ENCODE measurements at places on chromosomes 2 and 18.

DNA sequence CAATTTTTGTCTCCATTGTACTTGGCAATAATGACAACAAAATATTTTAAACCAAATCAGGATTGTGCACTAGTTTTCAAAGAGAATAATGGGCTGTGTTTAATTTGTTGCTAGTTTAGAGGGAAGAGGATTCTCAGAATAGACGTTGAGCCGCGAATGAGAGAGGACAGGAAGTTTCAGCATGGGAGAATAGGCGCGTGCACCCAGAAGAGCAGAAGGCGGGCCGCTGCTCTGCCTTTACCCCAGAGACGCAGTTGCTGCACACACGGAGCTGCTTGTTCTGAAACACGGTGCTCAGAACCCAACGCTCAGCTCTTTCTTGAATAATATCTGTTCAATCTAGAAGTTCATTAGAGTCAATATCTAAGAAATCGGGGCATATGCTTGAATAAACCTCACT lies 223.4 kb downstream of the MYT1L start:
- DNase-seq: no peak

- no peak for DNase-seq
Observed at GRCh38 chr2:38892819-38893218, 3.1 kb downstream of the ARHGEF33 start.

- no peak for DNase-seq
Observed at GRCh38 chr18:57629422-57629821, 7.8 kb upstream of the NARS1 start.

- DNase-seq: no peak
Observed at GRCh38 chr2:128286905-128287779, 31.5 kb downstream of the HS6ST1 start.

DNA sequence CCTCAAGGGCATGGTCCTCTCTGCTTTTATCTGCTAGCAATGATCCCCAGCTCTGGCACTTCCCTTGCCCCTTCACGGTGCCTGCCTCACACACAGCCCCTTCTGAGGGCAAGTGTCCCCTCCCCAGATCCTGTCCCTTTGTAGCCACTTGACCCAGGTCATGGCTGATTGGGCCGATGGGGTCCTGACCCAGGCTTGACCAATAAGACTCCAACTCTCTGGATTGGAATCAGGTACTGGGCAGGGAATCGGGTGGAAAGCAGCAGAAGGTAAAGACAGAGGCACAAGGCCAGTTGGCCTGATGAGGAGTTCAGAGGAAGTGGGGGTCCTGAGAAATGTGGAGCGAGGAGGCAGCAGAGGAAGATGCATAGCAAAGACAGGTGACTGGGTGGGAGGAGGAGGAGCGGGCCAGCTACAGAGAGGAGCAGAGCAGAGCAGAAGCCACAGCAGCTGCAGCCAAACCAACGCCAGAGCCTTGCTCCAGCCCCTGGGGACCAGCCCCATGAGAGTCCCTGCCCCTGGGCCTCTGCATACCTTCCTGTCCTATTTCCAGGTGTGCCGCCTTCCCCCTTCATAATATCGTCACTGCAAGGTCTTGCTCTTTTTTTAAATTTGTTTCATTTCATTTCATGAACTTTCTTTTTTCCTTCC lies 39.1 kb downstream of the CAPN13 start:
- DNase-seq: no peak

- no peak for DNase-seq
Observed at GRCh38 chr18:36633961-36634412, 194.8 kb downstream of the TPGS2 start.

- no peak for DNase-seq
Observed at GRCh38 chr2:72886505-72887031, 640 bp upstream of the SPR start.

DNA sequence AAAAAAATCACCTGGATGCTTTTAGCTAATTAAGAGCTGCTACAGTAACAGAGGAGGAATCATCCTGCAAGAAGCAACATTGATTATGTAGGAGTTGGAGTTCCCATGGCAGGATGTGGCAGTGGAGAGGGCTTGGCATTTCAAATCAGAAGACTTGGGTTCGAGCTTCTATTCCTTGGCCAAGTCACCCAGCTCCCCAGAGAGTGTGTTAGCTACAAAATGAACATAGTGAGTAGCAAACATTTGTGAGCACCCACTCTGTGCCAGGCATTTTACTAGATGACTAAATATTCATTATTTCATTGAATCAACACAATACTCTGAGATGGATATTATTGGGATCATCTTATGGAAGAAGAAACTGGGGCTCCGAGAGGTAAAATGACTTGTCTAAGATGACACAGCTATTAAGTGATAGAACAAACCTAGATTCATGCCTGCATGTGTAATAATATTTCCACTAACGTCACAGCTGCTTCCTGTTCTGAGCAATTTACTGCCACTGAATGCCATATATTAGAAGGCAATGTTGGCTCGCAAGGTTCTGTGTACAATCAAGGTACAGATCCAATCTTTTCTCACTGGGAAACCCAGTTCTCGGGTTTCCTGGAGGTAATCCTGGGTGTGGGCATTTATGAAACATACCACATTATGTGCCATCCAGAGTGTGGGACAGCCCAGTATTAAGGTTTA lies 18.0 kb downstream of the NTSR2 start:
- DNase-seq: no peak

All from CD4-positive, alpha-beta T cell treated with Interleukin-2 at 100 ng/mL for 4 hours (primary cell).